ENCODE measurements at places on chromosomes 2 and 18. TPM values are rescaled to one million over a fixed set of nuclear protein-coding genes. Genes with fewer than 3 reads are reported as not detected.

DNA sequence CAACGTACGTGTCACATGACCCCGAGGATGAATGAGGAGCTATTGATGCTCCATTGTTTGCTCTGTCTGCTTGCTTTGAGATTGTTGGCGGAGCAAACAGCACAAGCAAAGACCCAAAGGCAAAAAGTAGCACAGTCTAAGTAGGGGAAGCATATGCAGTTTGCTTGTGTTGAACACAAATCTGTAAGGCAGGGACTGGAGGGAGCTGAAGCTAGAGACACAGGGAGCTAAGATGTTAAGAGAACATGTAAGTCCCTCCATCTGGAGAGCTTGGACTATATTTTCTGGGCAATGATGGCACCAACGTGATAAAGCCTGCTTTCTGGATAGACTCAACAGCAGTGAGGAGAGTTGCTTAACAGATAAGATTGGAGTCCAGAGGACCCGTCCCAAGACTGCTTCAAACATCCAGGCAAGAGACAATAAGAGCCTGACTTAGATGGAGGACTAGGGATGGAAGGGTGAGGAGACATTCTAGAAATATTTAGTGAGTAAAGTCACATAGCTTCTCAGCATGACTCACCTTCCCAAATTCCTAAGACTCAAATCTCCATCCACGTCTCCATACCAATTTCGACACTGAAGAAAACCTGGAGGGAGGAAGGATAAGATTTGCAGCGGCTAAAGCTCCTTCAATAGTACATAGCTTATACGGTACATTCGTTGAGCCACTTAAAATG lies 88.1 kb upstream of the KLF7 start:
- H3K27ac ChIP-seq = no peak overlapping the region
- no peaks in the 10 kb centered on the region for H3K4me1 ChIP-seq
- no peaks in the 10 kb centered on the region for H3K36me3 ChIP-seq
- H3K27me3 ChIP-seq = no peaks in the 10 kb centered on the region

- no peaks in the 10 kb centered on the region for H3K4me1 ChIP-seq
- H3K36me3 ChIP-seq = peaks cover 5% of the 10 kb centered on the region
- H3K27me3 ChIP-seq = no peaks in the 10 kb centered on the region
- H3K4me3 ChIP-seq = no peak overlapping the region
Observed at GRCh38 chr2:3260959-3261358, 116.7 kb downstream of the EIPR1 start.

DNA sequence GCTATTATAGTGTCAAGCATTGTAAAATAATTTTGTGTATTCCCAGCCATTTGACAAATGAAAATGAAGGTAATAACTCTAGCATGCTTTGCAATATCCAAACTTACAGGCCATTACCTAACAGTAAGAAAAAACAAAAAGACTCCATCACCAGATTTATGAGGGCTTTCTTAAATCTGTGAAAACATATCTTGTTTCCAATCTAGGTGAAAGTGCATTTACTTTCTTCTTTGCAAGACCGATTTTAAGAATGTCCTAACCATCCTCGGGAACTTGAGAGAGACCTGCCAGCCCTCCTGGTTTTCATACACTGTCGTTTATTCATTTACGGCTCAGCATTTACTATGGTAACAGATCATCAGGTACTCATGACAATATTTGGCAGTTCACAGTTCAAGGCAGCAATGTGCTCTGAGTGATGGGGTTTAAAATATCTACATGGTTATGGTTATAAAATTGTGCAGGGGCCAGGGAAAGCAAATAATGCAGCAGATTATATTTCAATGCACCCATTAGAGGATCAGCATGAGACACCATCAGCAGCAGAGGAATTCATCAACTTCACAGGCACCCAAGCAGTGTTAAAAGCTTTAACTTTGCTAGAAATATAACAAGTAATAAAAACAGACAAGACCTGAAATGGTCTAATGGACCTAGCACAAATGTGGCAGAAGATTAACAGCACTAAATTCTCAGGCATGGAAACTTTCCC lies 34.4 kb upstream of the PARD3B start:
- no peaks in the 10 kb centered on the region for H3K36me3 ChIP-seq
- no peak overlapping the region for H3K4me3 ChIP-seq
- no peaks in the 10 kb centered on the region for H3K4me1 ChIP-seq
- DNase-seq = no peak
- no peaks in the 10 kb centered on the region for H3K27me3 ChIP-seq

DNA sequence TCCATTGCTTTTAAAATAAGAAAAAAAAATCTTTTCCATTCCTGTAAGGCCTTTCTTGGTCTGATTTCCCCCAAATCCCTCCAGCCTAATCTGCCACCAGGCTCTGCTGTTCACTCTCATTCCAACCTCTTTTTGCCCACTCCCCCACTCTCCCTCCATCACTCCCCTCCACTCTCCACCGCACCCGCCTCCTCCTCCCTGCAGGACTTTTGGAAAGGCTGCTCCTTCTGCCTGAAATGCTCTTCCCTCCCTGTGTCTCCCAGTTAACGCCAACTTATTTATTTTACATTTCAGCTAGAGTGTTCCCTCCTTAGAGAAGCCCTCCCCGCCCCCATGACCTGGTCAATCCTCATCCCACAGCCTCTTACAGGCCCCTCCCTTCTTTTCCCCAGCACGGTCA lies 4.7 kb upstream of the WNT6 start:
- DNase-seq = no peak

DNA sequence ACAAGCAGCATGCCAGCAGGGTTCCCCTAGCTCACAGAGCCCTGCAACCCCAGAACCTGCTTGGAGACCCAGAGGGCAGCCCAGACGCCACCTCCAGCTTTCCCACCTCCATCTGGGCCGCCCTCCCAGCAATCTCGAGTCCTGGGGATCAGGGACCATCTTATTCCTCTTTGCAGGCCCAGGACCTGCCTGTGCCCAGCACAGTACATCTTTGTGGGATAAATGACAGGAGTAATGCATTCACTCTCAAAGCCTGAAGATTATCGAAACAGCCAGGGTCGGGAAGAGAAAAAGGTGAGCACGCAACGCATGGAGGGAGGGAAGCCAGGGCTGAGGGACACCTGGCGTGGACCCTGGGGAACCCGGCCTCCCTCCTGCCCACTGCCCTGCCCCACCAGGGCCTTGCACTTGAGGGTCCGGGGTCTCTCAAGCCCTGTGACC lies 144.1 kb downstream of the NDUFA10 start:
- H3K27ac ChIP-seq = no peak overlapping the region
- DNase-seq = peak; percentile 38
- no peaks in the 10 kb centered on the region for H3K27me3 ChIP-seq
- H3K4me1 ChIP-seq = no peaks in the 10 kb centered on the region
- no peak overlapping the region for H3K4me3 ChIP-seq

DNA sequence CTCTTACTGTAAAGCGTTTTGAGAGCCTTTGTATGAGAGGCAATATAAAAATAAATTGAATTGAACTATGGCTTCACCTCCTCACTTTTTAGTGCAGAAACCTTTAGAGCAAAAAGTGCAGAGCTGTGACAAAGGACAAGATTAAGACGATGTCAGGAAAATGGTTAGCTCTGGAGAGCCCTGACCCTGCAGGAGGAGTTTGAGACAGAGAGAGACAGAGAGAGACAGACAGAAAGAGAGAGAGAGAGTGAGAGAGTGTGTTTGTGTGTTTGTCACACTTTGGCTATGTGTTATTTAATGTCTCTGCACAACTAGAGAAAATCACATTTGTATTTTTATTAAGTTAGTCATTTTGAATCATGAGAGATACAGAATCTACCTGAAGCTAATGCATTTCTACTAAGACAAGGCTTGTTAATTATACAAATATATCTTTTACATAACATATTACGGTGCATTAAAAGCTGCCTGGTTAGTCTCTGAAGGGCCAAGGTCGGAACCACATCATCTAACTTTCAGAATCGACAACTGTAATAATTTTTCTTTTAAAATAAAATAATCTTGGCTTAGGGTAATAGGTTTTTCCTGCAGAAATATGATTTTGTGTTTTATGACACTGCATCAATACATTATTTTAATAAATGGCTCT lies 423.5 kb upstream of the ZEB2 start:
- no peaks in the 10 kb centered on the region for H3K27me3 ChIP-seq
- no peaks in the 10 kb centered on the region for H3K36me3 ChIP-seq
- no peak for DNase-seq
- H3K4me1 ChIP-seq = no peaks in the 10 kb centered on the region
- no peak overlapping the region for H3K4me3 ChIP-seq

DNA sequence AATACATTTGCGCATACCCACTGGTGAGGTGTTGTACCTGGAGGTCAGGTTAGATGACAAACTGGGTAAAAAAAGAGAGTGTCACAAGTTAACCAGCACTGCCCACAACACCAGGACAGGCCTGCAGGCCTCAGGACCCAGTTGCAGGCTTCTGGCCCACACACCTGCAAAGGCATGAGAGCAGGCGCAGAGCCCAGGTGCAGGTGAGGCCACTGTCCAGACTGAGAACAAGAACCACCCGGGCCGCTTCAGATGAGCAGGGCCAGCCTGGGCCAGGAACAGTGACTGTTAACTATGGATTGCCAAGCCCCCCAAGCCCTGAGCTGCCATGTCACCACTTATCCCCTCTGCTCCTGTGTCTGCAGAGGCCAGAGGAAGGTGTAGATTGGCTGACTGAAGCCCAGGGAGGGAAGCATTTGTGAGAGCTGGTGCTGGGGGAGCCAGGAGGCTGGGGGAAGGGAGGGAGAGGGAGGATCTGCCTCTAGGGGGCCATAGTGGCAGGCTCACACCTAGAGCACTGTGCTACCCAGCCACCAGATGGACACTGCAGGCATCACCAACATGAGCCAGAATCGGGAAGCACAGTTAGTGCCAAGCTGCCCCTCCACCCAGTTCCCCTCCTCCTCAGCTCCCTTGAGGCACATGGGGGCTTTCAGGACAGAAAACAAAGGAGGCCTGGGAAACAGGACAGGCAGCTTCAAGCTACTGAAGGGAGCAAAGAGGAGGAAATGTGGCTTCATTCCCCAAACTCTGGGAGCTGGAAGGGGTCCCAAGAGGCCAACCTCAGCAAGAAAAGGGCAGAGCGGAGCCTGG lies 35.4 kb downstream of the SFXN5 start:
- no peaks in the 10 kb centered on the region for H3K36me3 ChIP-seq
- H3K27me3 ChIP-seq = no peaks in the 10 kb centered on the region
- H3K4me1 ChIP-seq = no peaks in the 10 kb centered on the region
- no peak for DNase-seq
- H3K27ac ChIP-seq = no peak overlapping the region

DNA sequence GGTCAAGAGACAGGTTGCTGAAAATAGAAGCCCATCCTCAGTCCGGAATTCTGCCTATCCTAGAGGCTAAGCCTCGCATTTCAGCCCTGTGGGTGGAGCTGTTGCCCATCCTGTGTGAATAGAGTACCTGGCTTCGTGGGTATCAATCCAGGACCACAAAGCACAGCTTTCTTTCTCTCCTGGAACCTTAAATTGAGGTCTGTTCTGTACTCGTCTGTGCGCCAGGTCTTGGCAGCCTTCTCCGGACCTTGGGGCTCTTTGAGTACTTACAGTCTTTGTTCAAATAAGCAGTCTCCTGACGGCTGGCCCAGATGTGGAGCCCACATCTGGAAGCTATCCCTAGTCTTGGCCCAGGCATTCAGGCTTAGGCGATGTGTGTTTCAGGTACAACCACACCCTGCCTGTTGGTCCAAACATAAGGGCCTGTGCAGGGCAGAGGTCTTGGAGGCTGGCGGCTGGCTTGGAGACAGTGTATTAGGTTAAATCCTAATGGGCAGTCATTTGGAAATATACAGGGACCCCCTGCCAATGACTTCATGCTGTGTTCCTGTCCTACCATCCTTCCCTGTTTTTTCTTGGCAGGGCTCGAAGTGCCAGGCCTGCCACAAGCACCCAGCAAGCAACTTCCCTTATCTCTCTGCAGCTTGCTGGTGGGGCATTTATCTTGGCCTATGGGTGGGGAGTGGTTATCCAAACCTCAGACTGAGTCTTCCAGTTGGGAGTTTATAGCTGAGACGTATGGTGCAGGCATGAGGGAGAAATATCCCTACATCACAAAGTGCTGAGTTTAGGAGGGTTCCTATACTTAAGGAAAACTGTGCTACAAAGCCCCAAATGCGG lies 294.1 kb downstream of the BCL2 start:
- H3K4me3 ChIP-seq = no peak overlapping the region
- H3K4me1 ChIP-seq = no peaks in the 10 kb centered on the region

DNA sequence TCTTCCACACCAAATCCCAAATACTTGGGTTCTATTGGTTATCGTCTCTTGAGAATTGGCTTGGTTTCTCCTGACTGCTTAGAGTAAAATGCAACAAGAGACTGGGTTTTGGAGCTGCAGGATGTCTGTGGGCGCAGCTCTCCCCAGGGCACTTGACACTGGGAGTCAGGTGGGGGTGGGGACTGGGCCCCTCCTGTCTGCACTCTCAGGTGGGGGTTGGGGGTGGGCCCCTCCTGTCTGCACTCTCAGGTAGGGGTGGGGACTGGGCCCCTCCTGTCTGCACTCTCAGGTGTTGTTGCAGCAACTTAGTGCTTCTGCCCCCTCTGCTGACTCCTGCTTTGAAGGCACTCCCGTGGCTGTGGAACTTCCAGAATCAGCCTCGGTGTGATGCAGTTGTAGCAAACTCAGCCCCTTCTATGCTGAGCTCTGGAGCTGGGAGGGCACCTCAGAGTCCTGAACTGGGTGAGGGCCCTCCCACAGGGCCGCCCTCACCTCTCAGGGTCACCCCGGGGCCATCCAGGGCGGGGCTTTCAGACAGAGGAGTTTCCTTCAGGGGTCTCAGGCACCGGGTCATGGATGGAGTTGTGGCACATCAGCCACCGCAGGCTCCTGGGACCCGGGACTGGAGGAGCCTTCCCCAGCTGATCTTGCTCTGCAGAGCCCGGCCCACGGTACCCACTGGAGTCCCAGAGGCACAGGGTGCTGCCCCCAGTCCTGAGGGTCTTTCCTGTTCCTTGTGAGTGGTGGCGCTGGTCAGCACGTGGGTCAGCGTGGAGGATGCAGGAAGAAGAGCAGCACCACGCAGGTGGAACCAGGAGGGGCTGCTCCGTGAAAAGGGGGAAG lies 22.9 kb upstream of the CIDEA start:
- DNase-seq = no peak
- no peaks in the 10 kb centered on the region for H3K36me3 ChIP-seq
- H3K4me3 ChIP-seq = no peak overlapping the region
- no peak overlapping the region for H3K27ac ChIP-seq
- H3K27me3 ChIP-seq = no peaks in the 10 kb centered on the region

DNA sequence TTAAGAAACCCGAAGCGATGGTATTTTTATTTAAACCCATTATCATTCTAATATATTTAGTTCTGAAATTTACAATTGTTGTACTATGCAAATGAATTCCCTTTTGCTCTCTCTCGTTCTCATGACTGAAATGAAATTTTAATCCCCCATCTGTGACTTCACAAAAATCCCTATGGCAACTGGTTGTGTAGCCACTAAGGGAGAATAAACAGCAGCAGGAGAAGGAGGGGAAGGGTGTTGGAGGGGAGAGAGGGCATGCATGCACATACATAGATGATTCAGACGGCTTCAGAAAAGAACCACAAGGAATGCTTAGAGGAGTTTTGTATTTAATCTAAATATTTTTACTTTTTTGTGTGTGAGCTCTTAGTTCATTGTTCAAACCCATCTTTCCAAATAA lies 36.8 kb downstream of the CPS1 start:
- no peaks in the 10 kb centered on the region for H3K27me3 ChIP-seq
- H3K27ac ChIP-seq = no peak overlapping the region
- peaks cover 48% of the 10 kb centered on the region for H3K36me3 ChIP-seq
- H3K4me1 ChIP-seq = no peaks in the 10 kb centered on the region
- no peak for DNase-seq

- DNase-seq = no peak
- H3K4me3 ChIP-seq = no peak overlapping the region
- no peaks in the 10 kb centered on the region for H3K36me3 ChIP-seq
- H3K4me1 ChIP-seq = no peaks in the 10 kb centered on the region
- H3K27ac ChIP-seq = no peak overlapping the region
Observed at GRCh38 chr18:66900837-66901236, 296.9 kb upstream of the CDH19 start.

The CABYR gene
- not detected for total RNA-seq

The ATOH8 gene
- total RNA-seq = 5.3 TPM

The TRPM8 gene
- total RNA-seq = not detected

The LTBP1 gene
- total RNA-seq = 8.6 TPM

The CPO gene
- 585 TPM for total RNA-seq
